ENCODE measurements at places on chromosomes 6 and 20. TPM values are rescaled to one million over a fixed set of nuclear protein-coding genes. Genes with fewer than 3 reads are reported as not detected.

The HLA-F gene
- total RNA-seq: 270 TPM

The ZBP1 gene
- 0.62 TPM for total RNA-seq

The FRMD1 gene
- not detected for total RNA-seq

The PARD6B gene
- 6.0 TPM for total RNA-seq

The LCA5 gene
- 0.05 TPM for total RNA-seq

The BAK1 gene
- total RNA-seq: 55.9 TPM

The SUMO4 gene
- 10.1 TPM for total RNA-seq

The HSPA12B gene
- not detected for total RNA-seq

The ALDH5A1 gene
- 11.7 TPM for total RNA-seq

The CCN6 gene
- 0.26 TPM for total RNA-seq

The ZSCAN23 gene
- 1.2 TPM for total RNA-seq

The CRISP2 gene
- total RNA-seq: not detected

The CPNE5 gene
- total RNA-seq: 0.65 TPM

The COL9A3 gene
- 0.47 TPM for total RNA-seq

The VEGFA gene
- total RNA-seq: 64.6 TPM

The NRN1 gene
- total RNA-seq: 4.8 TPM

The RIPOR3 gene
- not detected for total RNA-seq

The BTN1A1 gene
- not detected for total RNA-seq

The CDC5L gene
- total RNA-seq: 26.5 TPM

The ARHGAP18 gene
- 3.8 TPM for total RNA-seq

The SEC63 gene
- 94.4 TPM for total RNA-seq

The BPI gene
- not detected for total RNA-seq
